ENCODE measurements at places on chromosomes 16 and 17.

DNA sequence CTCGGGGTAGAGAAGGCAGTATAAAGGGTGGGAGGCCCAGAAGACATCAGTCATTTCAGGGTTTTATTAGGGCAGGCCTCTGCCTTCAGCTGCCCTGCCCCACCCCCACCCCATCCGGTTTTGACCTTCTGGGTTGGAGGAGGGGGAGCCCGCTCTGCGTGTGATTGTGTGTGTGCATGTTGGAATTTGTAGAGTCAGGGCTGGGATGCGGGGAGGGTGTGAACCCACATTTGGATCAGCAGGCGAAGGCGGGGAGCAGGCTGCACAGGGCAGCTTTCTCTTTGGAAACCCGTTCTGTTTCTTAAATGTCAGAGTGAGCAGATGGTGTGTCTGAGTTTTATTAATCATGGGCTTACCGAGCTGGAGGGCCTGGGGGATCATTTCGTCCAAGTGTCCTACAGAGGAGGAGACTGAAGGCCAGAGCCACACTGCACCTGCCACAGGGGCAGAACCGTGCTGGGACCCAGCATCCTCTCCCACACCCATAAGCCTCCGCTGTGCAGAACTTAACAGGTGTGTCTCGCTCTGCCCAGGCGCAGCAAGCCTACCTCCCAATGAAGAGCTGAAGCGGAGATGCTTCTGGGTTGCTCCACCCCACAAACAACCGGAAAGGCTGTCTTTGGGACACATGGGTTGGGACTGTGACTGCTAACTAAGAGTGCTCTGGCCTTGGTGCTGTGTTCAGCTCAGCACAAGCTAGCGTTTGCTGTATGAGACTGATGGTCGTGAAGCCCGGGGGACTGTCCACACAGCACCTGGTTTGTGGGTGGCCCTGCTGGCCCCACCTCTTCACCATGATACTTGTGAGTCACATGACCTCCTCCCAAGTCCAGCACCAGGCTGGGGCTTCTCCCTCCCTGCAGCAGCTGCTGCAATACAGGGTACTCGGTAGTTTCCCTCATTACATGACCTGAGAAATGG lies 70.9 kb upstream of the GSE1 start:
- no peak for DNase-seq

- DNase-seq: no peak
Measured at GRCh38 chr17:50056961-50057330, 1.0 kb downstream of the ITGA3 start.

DNA sequence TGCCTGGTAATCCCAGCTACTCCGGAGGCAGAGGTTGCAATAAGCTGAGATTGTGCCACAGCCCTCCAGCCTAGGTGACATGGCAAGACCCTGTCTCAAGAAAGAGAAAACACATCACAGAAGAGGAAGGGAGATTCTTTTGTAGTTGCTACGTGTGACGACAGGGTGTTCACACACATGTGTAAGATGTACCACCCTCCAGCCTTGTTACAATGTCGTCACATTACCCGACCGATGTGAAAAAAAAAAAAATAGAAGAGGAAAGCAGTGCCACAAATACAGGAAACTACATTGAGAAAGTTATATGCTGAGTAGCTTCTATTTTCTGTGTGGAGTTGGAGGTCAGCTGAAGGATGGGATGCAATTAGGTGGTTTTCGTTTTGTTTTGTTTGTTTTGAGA lies 56.0 kb downstream of the CLUH start:
- no peak for DNase-seq

GRCh38 chr17:3695723-3696411 lies at the start of gene P2RX5:
P2RX5 (minus strand) TSS chr17:3696155; CDS start chr17:3696005, 150 bp downstream.
- DNase-seq: peak; percentile 31

DNA sequence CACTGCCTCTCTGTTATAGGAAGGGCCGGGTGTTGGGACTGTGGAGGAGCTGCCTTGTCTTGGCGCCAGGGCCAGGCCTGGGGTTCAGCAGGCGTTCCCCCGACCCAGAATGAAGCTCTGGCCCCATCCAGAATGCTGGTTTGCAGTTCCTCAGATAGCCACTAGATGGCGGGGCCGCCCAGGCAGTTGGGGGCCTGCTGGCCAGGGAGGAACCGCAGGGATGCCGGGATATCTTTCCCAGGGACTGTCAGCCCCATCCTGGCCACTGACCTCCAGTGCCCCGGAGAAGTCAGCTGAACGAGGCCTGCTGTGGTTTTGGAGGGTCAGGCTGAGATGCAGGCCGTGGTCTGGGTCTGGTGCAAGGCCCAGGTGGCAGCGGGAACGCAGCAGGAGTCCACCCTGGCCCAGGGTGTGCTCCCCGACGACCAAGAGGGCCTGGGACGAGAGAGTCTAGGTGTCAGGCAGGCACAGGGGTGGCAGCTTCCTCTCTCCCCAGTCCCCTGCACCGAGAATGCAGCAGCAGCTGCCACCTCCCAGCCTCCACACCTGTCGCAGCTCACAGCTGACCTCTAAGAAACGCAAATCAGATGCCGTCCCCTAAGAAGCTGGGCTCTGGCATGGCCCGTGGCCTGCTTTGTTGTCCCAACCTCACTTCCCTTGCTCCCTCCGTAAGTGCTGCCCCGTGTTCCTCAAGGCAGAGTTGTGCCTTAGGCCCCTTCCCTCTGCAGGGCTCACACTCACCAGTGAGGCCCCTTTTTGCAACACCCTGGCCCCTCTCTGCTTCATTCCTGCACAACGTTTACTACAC lies 51.2 kb downstream of the RMI2 start:
- peak; percentile 47 for DNase-seq

DNA sequence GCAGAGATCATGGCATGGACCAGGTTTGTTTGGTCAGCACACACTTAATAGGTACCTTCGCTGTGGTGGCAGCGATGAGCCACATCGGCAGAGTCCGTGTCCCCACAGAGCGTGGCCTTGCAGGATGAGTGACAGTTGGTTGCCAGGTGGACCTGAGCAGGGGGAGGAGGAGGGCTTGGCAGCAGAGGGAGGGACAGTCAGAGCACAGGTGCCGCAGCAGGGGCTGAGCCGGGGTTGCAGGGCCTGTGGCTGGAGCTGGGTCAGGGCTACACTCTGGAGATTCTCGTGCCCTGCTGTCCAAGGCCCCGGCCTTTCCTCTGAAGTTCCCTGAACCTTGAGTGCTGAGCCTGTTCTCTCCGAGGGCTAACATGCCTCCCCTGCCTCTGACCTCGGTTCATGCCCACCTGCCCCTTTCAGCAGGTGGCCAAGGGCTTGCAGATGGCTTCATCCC lies 24.8 kb downstream of the POLR3E start:
- no peak for DNase-seq

DNA sequence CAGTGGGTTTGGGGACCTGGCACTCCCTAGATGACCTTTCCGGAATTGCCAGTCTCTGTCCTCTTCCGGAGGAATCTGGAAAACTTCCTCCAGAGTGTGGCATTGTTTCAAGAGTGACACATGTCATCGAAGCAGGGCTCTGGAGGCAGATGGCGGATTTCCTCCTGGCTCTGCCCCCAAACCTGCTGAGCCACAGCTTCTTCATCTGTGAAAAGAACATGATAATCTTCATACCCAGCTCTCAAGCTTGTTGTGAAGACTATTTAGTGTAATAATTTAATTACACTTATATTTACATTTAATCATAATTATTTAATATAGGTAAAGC lies 19.7 kb upstream of the TEX2 start:
- DNase-seq: no peak

DNA sequence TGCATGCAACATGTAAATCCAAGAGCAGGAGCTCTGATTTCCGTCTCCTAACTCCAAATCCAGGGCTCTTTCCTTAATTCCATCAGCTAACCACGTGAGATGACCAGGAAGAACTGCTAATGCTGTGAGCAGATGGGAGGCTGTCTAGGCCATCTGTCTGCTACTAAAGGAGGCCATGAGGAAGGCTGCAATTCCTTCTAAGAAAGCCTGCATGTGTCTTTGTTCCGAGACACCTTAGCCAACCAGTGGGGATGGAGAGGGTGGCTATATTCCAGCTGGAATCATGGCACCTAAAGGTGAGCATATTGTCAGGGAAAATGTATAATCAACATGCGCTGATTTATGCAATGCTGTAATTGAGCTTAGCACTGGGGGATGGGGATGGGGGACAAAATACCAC lies 267.2 kb upstream of the CDH5 start:
- no peak for DNase-seq

- DNase-seq: no peak
Measured at GRCh38 chr17:47176389-47176826, 12.7 kb downstream of the CDC27 start.

DNA sequence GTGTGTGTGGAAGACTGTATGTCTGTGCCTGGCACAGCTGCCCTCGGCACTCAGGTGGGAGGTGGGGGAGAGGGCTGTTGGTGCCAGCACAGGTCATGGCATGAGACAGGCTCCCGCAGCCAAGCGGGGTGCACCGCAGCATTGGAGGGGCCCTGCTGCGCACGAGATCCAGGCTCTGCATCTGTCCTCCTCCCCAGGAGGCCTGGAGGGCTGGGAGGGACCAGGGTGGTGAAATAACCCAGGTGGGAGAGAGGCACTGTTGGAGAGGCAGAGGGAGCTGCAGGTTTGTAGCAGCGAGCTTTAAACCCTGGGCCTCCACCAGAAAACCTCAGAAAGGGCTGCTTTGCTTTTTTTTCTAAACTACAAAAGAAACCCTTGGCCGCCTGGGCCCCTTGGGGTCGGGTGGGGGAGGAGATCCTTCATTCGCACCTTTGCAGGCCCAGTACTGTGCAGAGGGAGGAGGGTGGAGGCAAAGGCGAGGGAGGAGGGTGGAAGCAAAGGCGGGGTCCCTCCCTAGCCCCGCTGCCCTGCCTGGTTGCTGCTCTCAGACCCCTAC lies 241.7 kb downstream of the SEC14L1 start:
- DNase-seq: peak; percentile 67

GRCh38 chr16:82783933-82784572 lies 157.3 kb downstream of the CDH13 start:
- DNase-seq: no peak

- no peak for DNase-seq
Measured at GRCh38 chr16:57858635-57859034, 56.3 kb upstream of the KIFC3 start.

GRCh38 chr17:33113276-33113990 lies 121.8 kb downstream of the SPACA3 start:
- DNase-seq: no peak

DNA sequence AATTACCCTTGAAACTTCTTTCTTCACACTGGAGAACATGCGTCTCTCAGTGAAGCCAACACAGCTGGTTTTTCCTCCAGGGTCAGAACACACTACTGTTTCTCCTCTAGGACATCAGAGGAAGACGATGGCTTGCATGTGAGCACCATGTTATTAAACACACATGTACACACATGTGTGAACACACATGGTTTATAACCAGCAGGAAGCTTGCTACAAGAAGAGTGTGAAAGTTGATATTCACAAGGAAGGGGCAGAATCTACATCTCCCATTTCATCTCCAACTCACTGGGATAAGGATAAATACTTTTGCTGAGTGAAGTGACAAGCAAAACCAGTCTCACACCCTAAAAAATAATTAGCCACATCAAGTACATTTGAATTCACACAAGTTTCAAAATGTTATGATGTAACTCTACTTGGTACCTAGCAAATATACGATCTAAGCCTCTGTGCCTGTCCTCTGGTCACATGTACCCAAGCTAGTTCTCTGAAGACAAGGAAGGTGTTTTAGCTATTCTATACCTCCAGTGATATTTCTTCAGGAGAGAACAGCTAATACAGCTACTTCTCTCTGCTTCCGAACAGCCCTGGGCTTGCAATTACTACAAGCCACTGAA lies 127.7 kb downstream of the PARN start:
- no peak for DNase-seq

GRCh38 chr17:15307710-15308111 lies 33.7 kb downstream of the TEKT3 start:
- no peak for DNase-seq

- no peak for DNase-seq
Measured at GRCh38 chr16:10957771-10958482, 13.6 kb downstream of the CLEC16A start.

DNA sequence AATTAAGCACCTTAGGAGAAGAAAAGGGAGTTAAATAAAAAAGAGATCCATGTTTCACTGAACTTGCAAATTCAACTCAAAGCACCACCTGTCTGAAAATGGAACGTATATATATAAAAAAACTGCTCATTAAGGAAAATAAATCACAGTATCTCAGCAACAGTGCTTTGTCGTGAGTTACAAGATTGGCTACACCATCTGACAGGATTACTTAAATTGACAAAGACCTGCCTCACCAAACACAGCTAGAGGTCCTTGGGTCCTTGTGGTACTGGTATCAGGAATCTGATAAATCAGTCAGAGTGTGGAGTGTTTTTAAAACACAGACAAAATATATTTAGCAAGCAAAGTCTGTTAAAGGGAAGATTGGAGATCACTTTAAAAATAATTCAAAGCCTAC lies 63.9 kb downstream of the KANSL1 start:
- no peak for DNase-seq

DNA sequence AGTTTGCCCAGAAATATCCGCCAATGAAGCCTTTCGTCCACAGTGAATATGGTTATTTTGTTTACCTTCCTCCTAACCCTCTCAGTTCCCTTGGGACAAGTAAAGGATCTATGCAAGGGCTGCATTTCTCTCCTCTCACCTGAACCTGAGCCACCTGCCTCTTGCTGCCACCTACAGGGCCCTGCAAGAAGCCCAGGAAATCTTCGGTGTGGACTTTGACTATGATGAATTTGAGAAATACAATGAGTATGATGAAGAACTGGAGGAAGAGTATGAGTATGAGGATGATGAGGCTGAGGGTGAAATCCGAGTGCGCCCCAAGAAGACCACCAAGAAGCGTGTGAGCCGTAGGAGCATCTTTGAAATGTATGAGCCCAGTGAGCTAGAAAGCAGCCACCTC lies 14.0 kb downstream of the SUPT6H start:
- no peak for DNase-seq

- peak; percentile 16 for DNase-seq
Measured at GRCh38 chr16:75065149-75065505, 51.5 kb downstream of the LDHD start.

DNA sequence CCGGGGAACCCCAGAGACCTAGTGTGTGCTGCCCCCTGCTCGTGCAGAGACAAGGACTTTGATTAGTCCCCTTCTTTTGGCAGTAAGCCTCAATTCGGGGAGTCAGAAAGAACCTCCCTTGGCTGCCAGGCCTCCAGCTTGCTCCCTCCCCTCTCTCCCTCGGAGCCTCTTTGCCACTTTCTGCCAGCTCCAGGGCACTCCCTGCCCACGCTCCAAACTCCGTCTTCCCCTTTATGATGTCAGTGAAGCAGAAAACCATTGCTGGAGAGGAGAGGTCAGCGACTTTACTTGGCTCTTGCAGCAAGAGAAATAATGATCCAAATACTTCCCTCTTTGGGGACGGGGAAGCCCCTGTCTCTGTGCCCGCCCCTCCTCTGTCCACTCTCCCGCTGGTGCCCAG lies 28.1 kb downstream of the TTYH2 start:
- DNase-seq: no peak

Measured in central memory CD4-positive, alpha-beta T cell (primary cell).